Activated T-helper 2 cell treated with anti-CD3 and anti-CD28 coated beads, Interferon-gamma antibody, Interleukin-2, Interleukin-4, amounts not matched to agents 10 μg/mL and 5 μg/mL and 100 μg/mL, durations not matched to agents 14 hours and 24 hours and 36 hours (primary cell): ENCODE measurements at places on chromosomes 6 and 20. TPM values are rescaled to one million over a fixed set of nuclear protein-coding genes. Genes with fewer than 3 reads are reported as not detected.

The IRF4 gene
- 1,053 and 1,062 TPM in 2 replicates for total RNA-seq

The SYNDIG1 gene
- total RNA-seq, result not detected in 2 replicates

DNA sequence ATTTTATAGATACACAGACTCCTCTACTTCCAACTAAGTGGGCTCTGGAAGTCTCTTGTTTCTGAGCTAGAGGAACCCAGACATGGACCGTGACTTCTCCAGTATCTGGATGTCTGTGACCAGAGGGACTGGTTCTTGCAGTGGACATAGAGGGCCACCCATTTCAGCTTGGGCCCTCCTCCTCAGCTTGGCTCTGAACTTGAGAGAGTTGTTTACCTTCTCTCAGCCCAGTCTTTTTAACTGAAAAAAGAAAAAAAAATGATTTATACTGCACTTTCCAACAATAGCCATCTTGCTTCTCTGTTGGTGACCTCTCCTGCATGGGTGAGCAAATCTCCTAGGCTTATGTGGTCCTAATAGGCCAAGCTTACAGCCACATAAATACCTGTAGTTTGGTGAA, 60.3 kb upstream of the TMEM181 start:
- no peaks in the 10 kb centered on the region for H3K4me1 ChIP-seq
- H3K27me3 ChIP-seq, result no peaks in the 10 kb centered on the region
- no peak for DNase-seq
- peaks cover 6% of the 10 kb centered on the region for H3K36me3 ChIP-seq
- H3K27ac ChIP-seq, result no peak overlapping the region
- H3K4me3 ChIP-seq, result no peak overlapping the region

DNA sequence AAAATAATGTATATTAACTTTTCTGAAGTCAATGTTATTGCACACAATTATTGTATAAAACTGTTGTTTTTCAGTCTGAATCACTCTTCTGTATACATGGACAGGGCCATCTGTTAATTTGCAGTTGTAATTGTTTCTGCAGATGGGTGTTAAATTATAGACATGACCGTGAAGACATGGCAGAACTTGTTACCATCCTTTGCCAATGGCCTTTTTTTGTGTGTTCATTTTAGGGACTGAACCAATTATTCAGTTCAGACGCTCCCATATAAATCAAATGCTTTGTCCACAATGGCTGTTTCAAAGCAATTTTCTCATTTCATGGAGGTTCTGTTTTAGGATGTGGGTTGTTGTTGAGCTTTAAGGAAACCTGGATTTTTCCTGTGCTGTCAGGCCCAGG, 533.7 kb downstream of the DOK5 start:
- H3K4me1 ChIP-seq, result no peaks in the 10 kb centered on the region
- DNase-seq, result no peak
- no peak overlapping the region for H3K4me3 ChIP-seq
- no peaks in the 10 kb centered on the region for H3K27me3 ChIP-seq
- no peak overlapping the region for H3K27ac ChIP-seq
- H3K36me3 ChIP-seq, result no peaks in the 10 kb centered on the region

The NKX2-4 gene
- not detected in 2 replicates for total RNA-seq

DNA sequence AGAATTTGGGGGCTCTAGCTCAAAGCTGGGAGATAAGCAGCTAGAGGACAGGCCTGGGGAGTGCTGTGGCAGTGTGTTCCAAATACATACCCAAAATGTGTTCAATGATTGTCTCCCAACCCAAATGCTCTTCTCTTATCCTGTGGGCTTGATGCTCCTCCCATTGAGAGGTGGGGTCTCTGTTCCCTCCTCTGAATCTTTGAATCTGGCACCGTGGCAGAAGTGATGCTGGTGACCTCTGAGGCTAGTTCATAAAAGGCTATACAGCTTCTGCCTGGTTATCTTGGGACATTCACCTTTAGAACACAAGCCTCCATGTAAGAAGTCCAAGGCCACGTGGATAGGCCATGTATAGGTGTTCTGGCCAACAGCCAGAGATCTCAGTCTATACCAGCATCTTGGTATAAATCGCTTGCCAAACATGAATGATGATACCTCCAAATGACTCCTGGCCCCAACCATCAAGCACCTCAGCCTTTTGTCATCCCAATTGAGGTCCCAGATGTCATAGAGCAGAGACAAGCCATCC, 15.9 kb upstream of the MYBL2 start:
- no peaks in the 10 kb centered on the region for H3K4me1 ChIP-seq
- DNase-seq, result no peak
- H3K4me3 ChIP-seq, result no peak overlapping the region

DNA sequence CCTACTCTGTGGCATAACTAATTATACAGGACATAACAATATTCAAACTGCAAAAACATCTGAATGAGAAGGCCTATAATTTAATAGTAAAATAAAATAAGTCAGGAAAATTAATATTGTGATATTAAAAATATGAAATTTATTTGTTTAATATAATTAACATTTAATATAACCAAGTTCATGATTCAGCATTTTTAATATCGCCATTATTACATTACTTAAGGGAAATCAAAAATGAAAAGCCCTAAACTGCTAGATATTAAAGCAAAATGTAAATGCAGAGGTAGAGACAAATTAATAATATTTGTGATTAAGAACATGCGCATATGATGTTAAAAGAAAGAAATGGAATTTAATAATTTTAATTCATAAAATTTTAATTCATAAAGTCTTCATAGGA, 683.4 kb upstream of the EYS start:
- DNase-seq, result no peak
- H3K4me1 ChIP-seq, result no peaks in the 10 kb centered on the region
- no peaks in the 10 kb centered on the region for H3K36me3 ChIP-seq

The CGA gene
- 0.44 and 0.59 TPM in 2 replicates for total RNA-seq

DNA sequence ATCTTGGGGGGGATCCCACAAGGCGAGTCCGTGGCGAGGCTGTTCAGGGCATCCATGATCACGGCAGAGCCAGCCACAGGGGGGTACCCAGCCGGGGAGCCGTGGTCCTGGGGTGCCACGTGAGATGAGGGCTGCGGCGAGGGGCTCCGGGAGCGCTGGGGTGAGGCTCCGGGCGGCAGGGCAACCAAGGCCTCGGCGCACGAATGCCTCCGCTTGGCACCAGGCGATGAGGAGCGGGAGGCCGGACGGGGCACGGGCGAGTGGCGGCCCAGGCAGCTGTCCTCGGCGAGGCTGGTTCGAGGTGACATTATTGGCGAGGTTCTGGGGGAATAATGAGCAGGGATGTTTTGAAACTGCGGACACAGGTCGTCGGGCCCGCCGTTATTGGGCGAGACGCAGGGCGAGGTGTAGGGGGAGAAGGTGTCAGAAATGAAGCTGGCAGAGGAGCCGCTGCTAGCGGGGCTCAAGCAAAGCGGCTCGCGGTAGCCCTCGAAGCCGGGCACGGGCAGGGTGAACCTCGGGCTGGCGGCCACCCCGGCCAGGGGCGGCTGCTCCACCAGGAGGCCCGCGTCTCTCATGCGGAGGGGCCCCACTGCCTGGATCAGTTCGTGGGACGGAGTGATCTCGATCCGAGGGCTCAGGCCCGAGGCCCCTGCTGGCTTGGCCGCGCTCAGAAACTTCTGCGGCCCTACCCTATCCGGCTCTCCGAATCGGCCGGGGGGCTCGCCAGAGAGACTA, 19.1 kb downstream of the NFATC2 start:
- DNase-seq, result no peak
- peaks cover 67% of the 10 kb centered on the region for H3K36me3 ChIP-seq
- H3K27ac ChIP-seq, result no peak overlapping the region
- H3K4me1 ChIP-seq, result peaks cover 43% of the 10 kb centered on the region
- H3K4me3 ChIP-seq, result no peak overlapping the region

DNA sequence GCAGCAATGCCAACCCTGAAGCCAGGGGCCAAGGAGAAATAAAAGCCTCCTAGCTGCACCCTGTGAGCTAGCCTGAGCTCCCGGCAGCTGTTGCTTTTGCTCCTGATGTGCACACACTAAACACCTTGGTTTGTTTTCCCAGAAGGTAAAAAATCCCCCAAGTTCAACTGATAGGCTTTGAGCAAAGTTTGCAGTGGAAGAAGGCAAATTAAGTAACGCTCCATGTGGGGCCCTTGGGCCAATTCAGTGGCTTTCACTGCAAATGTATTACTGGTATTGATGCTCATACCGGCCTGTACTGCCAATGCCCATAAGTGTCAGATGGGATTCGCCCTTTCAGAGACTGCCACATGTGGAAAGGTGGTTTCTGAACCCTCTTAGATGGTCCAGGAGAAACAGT, 9.4 kb upstream of the IDH3B start:
- no peak overlapping the region for H3K27ac ChIP-seq
- H3K27me3 ChIP-seq, result peaks cover 4% of the 10 kb centered on the region
- no peak for DNase-seq
- no peaks in the 10 kb centered on the region for H3K36me3 ChIP-seq
- H3K4me1 ChIP-seq, result peaks cover 3% of the 10 kb centered on the region

- no peak for DNase-seq
- no peak overlapping the region for H3K27ac ChIP-seq
- no peaks in the 10 kb centered on the region for H3K4me1 ChIP-seq
- H3K36me3 ChIP-seq, result no peaks in the 10 kb centered on the region
- no peaks in the 10 kb centered on the region for H3K27me3 ChIP-seq
These were observed 41.7 kb downstream of the SYNE1 start for GRCh38 chr6:152595499-152595898.

GRCh38 chr6:37365791-37366190, 12.0 kb downstream of the RNF8 start:
- H3K27ac ChIP-seq, result no peak overlapping the region
- H3K36me3 ChIP-seq, result peaks cover 44% of the 10 kb centered on the region
- DNase-seq, result no peak
- H3K27me3 ChIP-seq, result no peaks in the 10 kb centered on the region

DNA sequence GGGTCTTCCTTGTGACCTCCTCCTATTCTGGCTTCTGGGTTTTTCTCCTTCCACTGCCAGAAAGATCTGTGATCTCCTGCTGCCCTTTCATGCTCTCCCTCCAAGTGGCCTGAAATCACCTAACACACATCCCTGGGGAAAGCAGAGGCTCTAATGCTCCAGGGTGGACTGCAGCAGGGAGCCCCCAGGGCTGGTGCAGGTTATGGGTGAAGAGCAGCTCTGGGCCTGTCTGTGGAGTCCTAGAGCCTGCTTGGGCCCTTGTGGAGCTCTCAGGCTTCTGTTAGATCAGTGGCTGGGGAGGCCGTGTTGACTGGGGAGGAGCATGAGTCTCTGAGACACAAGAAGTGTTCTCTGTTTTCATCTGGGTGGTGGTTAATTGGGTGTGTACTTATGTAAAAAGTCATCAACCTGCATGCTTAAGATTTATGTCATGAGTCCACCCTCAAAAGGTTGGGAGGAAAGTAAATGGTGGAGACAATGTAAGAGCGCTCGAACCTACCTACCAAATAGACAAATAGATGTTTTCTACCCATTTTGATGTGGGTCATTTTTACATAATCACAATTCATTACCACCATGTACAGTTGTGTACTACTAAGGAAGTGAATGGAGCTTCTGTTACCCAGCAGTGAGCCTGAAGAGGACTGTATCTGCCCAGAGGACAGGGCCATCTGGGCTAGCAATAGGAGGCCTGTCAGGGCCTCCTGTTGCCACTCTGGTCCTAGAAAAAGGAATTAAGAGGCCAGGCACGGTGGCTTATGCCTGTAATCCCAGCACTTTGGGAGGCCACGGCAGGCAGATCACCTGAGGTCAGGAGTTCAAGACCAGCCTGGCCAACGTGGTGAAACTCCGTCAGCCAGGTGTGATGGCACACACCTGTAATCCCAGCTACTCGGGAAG, 32.0 kb upstream of the RNF8 start:
- peaks cover 28% of the 10 kb centered on the region for H3K36me3 ChIP-seq
- H3K4me3 ChIP-seq, result no peak overlapping the region
- H3K27ac ChIP-seq, result peak overlapping the region; percentile 33
- H3K27me3 ChIP-seq, result no peaks in the 10 kb centered on the region
- DNase-seq, result no peak

DNA sequence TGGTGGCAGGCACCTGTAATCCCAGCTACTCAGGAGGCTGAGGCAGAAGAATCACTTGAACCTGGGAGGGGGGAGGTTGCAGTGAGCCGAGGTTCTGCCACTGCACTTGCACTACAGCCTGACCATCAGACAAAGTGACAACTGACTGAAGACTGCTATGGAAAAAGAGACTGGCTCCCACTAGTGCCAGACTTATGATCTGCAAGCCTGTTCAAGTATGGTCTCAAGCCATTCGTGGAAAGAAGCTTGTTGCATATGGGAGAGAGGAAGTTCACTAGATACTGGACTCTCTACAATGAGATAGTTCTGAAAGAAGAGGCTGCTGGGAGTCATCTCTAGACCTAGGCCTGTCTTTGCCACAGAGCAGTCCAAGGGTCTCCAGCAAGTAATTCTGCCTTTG, 26.7 kb downstream of the MDN1 start:
- H3K27me3 ChIP-seq, result no peaks in the 10 kb centered on the region
- DNase-seq, result peak; percentile 20
- peak overlapping the region; percentile 10 for H3K27ac ChIP-seq
- peaks cover 68% of the 10 kb centered on the region for H3K36me3 ChIP-seq

DNA sequence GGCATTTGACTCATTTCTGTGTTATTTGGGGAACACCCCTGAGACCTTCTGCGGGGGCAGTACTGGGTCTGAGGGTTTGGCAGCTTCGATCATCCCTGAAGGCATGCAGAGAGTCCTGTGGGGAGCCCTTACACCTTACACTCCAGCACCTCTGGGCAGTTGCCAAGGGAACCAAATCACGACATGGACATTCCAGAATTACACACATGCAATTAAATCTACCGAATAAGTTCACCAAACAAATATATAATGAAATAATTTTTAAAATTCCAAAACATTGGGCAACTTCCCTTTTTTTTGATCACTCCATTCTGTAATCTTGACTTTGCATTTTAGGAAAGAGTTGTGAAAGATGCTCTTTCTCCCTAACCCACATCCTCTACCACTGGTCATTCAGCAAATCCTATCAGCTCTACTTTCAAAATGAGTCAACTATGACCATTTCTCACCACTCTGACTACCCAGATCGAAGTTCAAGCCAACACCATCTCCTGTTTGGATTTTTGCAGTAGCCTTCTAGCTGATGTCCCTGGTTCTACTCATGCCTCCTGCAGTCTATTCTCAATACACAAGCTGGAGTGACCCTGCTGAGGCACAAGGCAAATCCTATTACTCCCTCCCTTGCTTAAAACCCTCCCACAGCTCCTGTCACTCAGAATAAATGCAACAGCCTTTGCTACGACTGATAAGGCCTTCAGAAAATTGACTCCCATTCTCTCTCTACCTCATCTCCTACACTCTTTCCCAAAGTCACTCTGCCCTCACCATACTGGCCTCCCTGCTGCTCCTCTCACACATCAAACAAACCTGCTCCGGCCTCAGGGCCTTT, 533.3 kb downstream of the HACE1 start:
- H3K36me3 ChIP-seq, result no peaks in the 10 kb centered on the region
- H3K4me3 ChIP-seq, result no peak overlapping the region
- no peaks in the 10 kb centered on the region for H3K4me1 ChIP-seq
- no peak for DNase-seq
- no peaks in the 10 kb centered on the region for H3K27me3 ChIP-seq

The GHRH gene
- total RNA-seq, result not detected in 2 replicates

GRCh38 chr20:12068121-12068520, 150.4 kb downstream of the BTBD3 start:
- DNase-seq, result no peak
- H3K36me3 ChIP-seq, result no peaks in the 10 kb centered on the region
- H3K4me1 ChIP-seq, result no peaks in the 10 kb centered on the region
